Upper lobe of right lung (tissue), 1 donor: ENCODE measurements at places on chromosomes 1 and 21. TPM values are rescaled to one million over a fixed set of nuclear protein-coding genes. Genes with fewer than 3 reads are reported as not detected.

DNA sequence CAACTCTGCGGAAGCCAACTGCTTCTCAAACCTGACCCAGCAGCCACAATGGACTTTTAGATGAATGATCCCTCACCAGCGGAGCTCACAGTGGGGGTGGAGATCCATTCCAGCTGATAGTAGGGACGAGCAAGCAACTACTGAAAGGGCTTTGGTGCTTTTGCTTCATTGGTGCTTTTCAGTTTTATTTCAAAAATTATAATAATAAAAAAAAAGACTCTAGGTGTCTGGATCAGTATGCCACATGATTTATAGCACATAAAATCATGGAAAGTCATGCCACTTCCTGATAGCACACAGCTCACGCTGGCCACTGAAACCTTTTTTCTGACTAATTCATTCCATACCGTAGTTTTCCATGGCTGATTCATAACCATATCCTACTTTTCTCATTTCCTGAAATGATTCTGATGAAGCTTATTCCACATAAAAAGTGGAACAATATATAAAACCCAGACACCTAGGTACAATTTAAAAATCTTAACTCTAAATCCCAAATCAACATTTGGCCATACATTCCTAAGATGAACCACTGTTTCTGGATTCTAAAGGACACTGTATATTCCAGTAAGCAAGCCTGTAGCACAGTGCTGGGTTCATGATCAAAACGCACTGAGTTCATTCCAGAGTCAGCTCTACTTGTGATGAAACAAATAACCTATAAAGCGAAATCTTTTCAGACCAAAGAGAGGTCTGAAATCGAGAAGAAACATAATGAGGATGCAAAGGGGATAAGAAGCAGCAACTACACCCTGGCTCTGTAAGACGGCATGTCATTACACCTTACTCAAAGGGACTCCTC is 41.3 kb upstream of the KCNE1 start:
- no peak for DNase-seq

DNA sequence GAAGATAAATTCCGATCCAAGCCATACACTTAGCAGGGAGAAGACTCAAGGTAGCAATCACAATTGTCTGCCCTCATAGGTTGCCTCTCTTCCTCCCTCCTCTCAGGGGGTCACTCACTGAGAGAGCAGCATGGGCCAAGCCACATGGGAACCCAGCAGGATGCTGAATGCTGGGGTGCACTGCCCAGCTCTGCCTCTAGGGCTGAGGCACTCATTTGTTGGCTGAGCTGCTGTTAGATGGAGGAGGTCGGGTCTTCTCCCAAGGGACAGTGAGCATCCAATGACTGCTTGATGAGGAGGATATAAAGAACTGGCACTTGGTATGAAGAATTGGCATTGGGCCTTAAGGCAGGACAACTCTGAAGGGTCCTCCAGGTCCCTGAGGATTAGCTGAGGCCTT is 418.8 kb downstream of the SIPA1L2 start:
- DNase-seq: no peak

- no peak for DNase-seq
These were observed 20.2 kb upstream of the ROR1 start for GRCh38 chr1:63753591-63753990.

MSH4 gene
- 0.96 TPM for total RNA-seq

DNA sequence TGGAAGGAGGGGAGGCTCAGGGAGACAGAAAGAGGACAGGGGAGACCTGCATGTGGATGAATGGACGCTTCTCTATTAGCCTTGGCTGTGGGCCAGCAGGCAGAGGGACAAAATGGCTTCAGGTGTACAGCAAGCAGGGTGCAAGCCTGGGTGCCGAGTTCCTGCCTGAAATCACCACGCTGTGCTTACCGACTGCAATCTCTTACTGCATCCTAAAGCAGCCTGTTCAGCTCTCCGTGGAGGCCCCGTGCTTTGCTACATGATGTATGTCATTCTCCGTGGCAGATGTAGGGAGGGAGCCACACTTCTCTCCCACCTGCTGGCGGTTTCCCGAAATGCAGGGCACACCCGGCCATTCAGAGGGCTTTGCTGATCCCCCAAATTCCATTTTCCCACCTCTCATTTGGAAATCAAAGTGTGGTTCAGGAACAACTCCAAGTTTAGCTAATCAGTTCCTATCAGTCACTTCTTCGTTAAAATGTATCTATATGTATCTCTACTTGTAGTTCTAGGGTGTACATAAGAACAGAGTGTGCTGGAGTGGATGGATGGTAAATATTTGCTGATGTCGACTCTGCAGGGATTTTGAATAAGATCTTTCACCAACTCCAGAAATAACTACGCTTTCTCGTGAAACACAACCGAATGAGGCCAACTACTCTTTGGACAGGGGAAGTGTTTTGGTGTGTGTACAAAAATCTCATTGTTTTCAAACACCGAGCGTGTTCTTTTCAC is 122.3 kb upstream of the BACE2 start:
- DNase-seq: no peak

CFAP74 gene
- total RNA-seq: 0.35 TPM

- no peak for DNase-seq
These were observed 30.2 kb downstream of the ADARB1 start for GRCh38 chr21:45104560-45104959.

GPR61 gene
- total RNA-seq: not detected

DNA sequence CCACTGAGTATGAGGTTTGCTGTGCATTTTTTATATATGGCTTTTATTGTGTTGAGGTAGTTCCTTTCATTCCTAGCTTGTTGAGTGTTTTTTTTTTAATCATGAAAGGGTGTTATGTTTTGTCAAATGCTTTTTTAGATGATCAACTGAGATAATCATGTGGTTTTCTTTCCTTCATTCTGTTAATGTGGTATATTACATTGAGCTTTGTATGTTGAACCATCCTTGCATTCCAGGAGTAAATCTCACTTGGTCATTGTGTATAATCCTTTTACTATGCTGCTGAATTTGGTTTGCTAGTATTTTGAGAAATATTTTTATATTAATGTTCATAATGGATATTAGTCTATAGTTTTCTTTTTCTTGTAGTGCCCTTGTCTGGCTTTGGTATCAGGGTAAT is 11.1 kb upstream of the ZBTB40 start:
- no peak for DNase-seq

DNA sequence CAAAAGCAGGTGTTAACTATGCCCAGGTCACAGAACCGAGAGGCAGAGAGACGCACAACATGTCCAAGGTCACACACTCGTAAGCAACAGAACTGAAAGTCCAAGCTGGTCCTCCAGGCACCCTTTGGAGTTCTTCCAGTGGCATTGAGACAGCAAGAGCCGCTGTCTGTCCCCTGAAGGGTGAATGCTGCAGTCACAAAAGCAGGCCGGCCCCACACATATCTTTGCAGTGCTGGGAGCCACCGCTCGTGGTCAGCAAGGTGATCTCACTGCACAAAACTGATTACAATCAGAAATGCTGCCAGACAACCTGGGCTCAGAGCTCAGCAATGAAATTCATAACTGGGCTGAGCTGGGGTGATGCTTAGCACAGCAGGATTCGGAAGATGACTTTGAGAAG is 47.4 kb upstream of the RAB4A start:
- DNase-seq: no peak

DNA sequence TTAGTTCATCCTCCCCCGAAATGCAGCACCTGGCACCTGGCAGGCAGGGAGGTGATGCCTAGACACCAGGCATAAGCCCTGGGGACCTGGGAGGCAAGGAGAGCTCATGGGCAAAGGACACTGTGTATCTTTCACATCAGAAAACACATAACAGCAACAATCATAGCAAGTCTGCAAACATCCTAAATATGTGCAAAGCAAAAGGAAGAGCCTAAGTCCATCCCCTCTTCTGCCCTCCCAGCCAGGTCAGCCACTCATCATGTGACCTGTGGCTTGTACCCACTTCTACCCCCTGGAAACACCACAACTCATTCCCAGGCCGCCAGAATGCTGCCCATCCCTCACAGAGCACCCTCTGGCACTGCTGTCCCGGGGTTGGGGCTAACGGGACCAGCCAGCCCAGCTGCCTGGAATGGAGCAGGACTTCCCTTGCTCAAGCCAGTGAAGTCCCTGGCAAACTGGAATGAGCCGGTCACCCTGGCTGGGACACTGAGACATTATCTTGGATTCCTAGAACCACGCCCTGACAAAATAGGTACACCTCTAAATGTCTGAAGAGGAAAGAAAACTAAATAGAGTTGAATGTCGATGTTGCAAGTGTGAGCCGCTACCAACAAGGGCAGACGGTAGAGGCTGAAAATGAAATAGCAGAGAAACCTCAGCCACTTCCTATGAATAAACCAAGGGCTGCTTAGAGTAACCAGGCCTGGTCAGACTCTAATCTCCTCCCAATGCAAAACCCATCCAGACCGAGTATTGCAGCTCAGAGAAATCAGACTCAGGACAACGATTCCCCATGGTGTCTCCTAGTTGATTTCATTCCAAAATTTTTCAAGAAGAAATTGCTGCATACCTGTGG is 29.4 kb downstream of the TMPRSS2 start:
- peak; percentile 80 for DNase-seq

DNA sequence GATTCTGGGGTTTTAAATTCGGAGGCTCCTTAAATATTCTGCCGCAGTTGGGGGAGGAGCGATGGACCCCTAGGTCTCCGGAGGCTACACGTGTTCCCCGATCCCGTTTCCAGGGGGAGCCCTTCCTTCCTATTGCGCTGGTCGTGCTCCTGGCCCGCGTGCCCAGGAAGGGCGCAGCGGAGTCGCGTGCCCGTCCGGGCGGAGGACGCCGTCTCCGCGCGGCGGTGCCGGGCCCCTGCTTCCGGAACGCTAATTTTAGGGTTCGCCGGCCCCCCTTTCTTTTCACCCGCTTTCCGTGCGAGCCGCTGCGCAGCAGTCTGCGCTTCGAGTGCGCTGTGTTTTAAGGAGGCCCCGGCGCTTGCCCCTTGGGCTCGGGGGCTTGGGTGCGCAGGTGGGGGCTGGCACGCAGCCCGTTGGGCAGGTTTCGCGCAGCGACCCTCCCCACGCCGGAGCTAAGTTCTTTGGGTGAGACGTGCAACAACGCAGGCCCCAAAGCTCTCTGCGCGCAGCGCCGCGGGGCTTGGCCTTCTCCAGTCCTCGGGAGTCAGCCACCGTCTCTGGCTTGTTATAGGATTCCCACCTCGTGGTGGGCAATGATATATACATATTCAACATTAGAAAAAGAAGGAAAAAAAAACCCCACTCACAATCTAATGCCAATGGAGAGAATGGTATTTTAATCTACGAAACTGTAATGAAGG is 43.5 kb upstream of the DNAJC6 start:
- DNase-seq: no peak

DNA sequence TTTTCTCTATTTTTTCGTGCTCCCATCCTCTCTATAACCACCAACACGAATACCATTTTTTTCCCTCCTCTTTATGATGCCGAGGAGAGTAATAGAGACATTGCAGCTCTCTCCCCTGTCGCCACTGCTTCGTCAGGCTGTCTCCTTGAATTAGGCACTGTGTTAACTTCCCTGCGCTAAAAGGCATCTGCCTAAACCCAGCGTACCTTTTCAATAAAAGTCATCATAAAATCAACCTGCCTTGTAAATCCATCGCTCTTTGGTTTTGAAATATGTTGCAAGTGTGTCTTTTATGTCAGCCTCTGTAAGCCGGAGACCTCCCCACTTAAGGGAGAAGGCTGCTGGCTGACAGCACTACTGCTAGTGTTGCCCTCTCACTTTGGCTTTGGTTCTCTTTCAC is 8.7 kb downstream of the RNF220 start:
- DNase-seq: no peak

CLCA1 gene
- total RNA-seq: not detected

GRCh38 chr1:180536821-180537372 is 21.9 kb upstream of the OVAAL start:
- DNase-seq: no peak

LAMB3 gene
- total RNA-seq: 83.3 TPM

KCNA3 gene
- 8.9 TPM for total RNA-seq

GRCh38 chr21:36209626-36210171 is 53.1 kb downstream of the DOP1B start:
- DNase-seq: no peak

DNA sequence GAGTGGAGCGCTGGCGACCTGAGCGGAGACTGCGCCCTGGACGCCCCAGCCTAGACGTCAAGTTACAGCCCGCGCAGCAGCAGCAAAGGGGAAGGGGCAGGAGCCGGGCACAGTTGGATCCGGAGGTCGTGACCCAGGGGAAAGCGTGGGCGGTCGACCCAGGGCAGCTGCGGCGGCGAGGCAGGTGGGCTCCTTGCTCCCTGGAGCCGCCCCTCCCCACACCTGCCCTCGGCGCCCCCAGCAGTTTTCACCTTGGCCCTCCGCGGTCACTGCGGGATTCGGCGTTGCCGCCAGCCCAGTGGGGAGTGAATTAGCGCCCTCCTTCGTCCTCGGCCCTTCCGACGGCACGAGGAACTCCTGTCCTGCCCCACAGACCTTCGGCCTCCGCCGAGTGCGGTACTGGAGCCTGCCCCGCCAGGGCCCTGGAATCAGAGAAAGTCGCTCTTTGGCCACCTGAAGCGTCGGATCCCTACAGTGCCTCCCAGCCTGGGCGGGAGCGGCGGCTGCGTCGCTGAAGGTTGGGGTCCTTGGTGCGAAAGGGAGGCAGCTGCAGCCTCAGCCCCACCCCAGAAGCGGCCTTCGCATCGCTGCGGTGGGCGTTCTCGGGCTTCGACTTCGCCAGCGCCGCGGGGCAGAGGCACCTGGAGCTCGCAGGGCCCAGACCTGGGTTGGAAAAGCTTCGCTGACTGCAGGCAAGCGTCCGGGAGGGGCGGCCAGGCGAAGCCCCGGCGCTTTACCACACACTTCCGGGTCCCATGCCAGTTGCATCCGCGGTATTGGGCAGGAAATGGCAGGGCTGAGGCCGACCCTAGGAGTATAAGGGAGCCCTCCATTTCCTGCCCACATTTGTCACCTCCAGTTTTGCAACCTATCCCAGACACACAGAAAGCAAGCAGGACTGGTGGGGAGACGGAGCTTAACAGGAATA is 4.2 kb downstream of the TFAP2E start:
- peak; percentile 79 for DNase-seq

DNA sequence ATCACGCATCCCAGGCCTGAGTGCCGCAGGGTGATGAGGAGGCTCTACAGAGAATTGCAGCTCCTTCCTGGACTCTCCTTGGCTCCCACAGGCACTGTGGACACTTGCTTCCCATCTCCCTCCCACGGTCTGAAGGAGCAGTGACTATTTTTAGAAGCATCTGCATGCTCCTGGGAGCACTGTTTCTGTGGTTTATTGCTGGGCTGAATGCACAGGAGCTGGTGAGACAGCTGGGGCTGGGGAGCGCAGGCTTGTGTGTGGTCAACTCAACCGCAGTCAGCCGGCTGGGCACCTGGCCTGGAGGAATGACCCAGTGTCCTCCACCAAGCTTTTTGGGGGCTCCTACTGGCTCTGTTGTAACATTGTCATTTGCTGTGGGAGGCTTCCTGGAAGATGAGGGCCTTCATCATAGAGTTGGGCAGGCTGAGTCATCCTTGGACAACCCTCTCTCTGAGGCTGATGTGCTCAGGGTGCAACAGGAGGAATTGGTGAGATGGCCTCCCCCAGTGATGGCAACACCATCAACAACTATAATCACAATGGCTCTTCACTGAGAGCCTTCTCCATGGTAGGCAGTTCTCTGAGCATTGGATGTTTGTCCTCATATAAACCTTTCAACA is 1.7 kb downstream of the NFASC start:
- DNase-seq: no peak
